ENCODE measurements at places on chromosomes 3 and 15.
A peak's percentile ranks its signal among the peaks of the same experiment; 100 is the strongest.

- DNase-seq, result no peak
Observed at GRCh38 chr3:28595372-28595771, 246.7 kb upstream of the AZI2 start.

- no peak for DNase-seq
Observed at GRCh38 chr3:32285891-32286290, 47.4 kb downstream of the CMTM8 start.

DNA sequence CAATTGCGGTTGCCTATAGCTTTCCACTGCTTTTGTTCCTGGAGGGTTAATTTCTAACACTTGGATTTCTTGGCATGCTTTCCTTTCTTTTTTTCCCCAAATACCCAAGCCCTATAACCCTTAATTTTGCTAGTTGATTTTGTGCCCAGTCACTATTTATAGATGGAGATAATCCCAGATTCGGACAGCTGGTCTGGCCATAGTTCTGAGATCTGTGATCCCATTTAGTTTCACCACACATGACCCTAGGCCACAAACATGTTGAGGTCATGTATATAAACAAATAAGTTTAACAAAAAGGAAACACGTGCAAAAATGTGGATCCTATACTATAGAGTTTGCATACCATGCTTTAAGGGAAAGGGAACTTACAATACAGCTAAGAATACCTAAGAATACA lies 111.4 kb downstream of the ZMAT3 start:
- no peak for DNase-seq

DNA sequence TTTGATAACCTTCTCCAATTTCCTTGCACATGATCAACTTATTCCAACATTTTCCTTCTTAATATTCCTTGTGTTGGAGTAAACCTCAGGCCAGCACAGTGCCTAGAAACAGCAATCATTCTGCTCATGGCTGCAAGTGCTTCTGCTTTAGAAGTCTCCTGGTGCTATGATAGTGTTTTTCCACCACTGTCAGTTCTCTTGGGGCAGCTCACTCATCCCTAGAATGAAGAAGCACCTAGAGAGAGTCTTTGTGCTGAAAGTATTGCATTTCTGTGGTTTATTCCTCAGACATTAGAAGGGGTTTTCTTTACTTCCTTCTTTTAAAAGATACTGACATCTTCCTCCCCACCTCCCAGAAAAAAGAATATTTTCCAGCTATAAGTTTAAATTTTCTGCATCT lies 183.5 kb downstream of the RYR3 start:
- no peak for DNase-seq

DNA sequence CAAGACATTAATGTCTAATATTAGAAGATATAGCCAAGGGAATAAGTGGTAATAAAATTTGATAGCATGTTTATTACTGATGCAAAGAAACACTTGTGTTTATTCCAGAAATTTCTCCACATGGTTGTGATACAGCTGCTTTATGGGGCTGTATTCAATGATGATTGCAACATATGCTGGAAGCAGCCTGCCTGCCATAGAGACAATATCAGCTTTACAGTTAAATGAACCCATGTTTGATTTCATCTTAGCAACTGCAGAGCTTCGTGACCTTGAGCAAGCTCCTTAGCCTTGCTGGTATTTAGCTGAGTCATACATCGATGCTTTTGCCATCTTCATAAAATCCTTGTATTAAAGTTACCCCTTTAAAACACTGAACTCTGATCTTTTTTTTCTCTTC lies 168.1 kb upstream of the STAC start:
- DNase-seq, result peak; percentile 7

- DNase-seq, result no peak
Observed at GRCh38 chr3:63046580-63046979, 171.4 kb upstream of the CADPS start.

DNA sequence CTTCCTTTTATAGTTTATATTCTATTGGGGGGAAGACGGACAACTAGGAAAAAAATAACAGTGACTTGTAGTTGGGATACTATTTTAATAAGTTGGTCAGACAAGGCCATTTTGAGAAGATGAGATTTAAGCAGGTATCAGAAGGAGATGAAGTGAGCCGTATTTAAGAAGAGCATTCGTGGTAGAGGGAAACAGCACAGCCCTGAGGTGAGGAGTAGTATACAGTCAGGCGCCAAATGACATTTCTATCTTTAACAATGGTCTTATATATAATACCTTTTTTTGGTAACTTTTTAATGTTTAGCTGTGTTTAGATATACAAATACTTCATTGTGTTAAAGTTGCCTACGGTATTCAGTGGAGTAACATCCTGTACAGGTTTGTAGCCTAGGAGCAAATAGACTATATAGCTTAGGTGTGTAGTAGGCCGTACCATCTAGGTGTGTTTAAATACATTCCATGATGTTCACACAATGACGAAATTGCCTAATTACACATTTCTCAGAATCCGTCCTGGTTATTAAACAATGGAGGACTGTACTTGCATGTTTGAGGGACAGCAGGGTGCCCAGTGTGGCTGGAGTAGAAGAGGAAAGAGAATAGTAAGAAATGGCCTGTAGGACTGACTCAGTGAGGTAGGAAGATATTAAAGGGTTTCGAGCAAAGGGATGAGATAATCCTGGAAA lies 1.6 kb downstream of the NKTR start:
- no peak for DNase-seq

GRCh38 chr3:15309662-15310335 lies 22.6 kb downstream of the SH3BP5 start:
- DNase-seq, result no peak

DNA sequence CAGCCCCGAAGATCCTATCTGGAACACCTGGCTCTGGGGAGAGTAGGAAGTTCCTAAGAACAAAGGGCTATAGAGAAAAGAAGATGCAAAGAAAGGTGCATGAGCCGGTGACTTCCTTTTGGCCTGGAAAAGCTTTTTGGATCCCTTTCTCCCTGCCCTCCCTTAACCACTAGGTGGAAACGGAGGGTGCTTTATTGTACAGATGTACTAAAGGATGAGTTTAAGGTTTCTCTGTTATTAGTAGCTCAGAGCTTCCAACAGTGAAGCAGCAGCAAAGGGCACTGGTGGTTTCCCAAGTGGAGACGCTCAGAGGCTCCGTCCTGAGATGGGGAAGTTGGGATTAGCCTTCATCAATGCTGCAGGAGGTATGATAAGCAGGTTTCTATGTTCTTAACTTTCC lies 5.9 kb upstream of the ADGRG7 start:
- no peak for DNase-seq

DNA sequence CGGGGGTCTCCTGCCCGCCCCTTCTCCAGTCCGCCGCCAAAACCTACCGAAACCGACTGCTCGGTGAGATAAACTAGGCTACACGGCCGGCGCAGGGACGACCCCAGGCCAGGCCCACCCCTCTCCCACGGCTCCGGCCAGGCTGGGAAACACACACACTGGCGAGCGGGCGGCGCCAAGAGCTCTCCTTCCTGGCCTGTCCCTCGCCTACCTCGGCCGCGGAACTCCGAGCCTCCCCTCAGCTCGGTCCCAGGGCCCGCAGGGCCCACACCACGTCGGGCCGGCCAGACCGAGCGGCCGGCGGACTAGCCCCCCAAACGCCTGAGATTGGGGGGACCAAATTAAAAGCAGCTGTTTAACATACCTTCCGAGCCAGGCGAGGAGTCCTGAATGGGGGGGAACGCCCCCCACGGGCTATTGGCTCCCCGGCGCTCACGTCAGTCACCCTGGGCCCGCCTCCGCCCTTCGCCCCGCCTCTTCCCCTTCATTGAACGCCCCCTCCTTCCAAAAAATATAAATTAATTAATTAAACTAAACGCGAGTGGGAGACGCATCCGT lies 4.0 kb upstream of the SIN3A start:
- DNase-seq, result peak; percentile 50

DNA sequence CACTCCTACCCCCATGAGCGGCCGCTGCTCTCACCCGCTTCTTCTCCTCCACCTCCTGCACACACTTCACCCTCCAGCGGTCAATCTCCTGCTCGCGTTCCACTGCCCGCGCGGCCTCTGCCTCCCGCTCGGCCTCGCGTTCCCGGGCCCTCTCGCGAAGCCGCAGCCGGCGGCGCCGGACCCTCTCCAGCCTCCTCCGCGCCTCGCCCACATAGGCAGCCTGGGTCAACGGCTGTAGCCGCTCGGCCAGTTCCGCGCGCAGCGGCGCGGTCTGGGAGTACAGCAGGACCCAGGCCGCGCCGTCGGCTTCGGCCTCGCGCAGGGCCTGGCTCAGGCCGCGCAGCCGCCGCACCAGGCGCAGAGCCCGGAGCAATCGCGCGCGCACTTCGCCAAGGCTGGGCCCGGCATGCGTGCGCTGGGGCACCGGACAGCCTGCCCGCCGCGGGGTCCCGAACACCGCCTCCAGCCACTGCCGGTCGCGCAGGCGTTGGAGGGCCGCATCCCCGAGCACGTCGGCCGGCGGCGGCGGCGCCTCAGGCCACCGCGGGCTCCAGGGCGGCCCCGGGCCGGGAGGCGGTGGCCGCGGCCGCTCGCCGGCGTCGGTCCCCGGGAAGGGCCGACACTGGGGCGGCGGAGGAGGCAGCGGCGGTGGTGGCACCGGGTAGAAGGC lies 595 bp downstream of the PDCD7 start:
- DNase-seq, result no peak

GRCh38 chr15:25801586-25802284 lies 61.4 kb downstream of the ATP10A start:
- DNase-seq, result no peak

DNA sequence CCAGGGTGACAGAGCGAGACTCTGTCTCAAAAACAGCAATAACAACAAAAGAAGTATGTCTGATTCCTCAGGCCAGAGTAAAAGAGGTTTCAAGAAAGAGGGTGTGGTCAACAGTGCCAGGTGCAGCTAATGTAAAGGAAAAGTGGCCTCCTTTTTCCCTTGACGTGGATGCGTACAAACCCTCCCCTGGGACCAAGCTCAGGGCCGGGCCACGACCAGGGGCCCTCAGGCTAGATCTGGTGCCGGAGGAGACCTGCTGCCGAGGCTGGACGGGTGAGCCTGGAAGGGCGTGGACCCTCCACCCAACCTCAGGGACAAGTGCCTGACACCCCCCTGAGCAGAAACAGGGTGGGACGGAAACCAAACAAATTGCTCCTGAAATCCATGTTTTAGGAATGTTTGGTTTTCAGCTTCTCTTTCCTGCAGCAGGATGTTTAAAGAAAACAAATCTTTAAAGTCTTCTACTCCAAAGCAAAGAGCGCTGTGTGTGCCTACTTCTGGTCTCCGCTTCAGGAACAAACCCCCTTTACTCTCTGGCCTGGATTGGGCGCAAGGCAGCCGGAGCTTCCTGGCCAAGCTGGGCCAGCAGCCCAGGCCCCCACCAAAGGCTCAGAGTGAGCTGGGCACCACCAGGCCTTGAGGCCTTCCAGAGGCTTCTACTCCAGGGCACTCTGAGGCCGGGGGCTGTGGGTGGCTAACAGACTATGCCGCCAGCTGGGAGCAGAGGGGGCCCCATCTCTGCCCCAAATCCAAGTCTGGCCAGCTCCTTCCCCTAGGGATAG lies 21.4 kb downstream of the ZDHHC19 start:
- DNase-seq, result no peak

DNA sequence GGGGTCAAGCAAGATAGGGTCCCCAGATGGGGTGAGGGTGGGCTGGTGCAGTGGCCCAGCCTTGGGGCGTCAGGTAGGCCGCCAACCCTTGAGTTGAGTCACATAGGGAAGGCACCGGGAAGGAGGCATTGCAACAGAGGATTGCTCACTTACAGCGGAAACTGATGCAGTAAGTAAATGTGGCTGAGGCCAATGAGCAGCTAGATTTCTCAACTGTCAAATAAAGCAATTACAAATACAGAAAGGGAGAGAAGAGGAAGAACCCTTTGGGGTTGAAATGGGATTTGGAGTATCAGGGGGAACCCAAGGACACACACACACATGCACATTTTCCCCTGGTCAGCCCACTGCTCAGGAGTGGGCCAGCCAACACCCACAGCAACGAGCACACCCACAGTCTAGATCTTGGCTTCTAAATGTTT lies 44.0 kb downstream of the CHSY1 start:
- DNase-seq, result peak; percentile 51

GRCh38 chr3:154795582-154795981 lies 284.5 kb upstream of the MME start:
- DNase-seq, result peak; percentile 94

DNA sequence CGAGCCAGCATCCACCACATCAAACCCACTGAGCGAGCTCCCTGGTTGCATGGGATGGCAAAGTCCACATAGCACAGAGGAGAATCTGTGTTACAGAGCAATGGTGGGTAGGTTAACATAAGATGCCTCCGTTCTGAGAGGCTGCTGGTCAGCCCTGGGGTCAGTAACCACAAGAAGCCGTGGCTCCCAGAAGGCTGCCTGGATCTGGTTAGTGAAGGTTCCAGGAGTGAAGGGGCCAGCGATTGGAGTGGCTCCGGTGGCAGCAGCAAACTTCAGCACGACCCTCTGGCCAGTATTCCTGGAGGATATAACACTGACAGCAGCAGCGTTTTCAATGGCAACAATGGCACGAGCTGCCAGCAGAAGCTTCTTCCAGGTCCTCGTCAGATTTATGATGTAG lies 18.4 kb upstream of the PIGZ start:
- DNase-seq, result no peak

DNA sequence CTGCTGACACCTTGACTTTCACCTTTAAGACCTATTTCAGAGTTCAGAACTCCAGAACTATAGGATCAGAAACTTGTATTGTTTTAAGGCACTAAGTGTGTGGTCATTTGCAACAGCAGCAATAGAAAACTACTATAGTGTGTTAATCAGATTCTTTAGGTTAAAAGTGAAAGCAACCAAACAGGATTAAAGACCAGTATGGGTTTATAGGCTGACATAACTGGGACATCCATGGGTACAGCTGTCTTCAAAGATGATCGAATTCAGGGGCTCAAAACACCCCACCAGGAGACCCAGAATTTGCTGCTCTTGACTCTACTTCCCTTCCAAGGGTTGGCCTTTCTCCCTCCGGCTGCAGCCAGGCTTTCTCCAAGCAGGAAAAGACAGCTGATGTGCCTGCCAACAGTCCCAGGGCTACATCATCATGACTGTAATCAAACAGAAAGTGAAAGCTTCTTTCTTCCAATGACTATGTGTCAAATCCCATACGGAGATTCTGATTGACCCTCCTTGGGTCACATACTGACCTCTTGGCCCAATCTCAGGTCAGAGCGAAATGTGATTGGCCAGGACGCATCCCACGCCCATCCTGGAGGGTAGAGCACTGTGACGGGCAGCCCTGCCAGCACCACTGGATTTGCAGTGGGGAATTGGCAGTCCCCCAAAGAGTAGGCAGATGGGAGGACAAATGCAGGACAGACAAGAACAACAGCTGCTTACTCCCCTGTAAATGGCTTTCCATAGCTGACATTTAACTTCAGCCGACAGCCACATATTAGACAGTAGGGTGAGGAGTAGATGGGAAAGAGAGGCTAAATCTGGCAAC lies 51.4 kb upstream of the RNF7 start:
- peak; percentile 67 for DNase-seq

Measured in RCC 7860 (cell line).